NCI-H2081 (cell line): ENCODE measurements at places on chromosomes 1 and 21.

- DNase-seq, result no peak
Observed at GRCh38 chr1:248776991-248777390, 21.4 kb upstream of the LYPD8 start.

- DNase-seq, result no peak
Observed at GRCh38 chr1:119005724-119006405, 17.7 kb upstream of the TBX15 start.

GRCh38 chr1:21324368-21325141 is 34.3 kb upstream of the ECE1 start:
- no peak for DNase-seq

DNA sequence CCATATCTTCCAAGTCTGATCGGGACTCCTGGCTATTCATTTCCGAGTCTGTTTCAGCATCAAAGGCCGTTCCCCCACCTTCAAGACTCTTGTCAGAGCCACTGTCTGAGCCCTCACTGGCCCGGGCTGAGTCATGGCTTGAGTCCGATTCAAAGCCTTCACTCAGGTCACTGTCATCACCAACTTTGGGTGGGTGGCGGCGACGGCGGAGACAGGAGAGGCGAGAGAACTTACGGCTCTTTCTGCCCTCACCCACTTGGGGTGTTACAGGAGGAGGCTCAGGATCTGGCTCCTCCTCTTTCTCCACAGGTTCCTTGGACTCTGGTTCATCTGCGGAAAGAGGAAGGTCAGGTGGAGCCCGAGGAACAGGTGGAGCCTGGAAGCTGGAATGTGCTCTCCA is 16.6 kb downstream of the SMG5 start:
- no peak for DNase-seq

DNA sequence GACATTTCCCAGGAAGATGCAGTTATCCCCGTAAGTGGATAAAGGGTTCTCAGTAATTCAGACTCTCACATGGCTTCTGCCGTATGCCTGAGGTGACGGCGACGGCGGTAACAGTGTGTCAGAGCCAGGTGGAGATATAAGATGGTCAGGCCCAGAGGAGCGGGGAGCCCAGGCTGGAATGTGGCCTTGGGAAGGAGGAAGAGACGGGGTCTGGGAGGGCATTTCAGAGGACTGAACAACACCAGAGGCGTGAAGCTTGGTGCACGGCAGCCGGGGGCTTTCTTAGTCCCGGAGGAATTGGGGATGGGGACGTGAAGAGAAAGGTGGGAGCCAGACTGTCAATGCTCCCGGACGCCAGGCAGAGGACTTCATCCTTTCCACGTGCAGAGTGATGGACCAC is 1.0 kb downstream of the RER1 start:
- DNase-seq, result no peak

DNA sequence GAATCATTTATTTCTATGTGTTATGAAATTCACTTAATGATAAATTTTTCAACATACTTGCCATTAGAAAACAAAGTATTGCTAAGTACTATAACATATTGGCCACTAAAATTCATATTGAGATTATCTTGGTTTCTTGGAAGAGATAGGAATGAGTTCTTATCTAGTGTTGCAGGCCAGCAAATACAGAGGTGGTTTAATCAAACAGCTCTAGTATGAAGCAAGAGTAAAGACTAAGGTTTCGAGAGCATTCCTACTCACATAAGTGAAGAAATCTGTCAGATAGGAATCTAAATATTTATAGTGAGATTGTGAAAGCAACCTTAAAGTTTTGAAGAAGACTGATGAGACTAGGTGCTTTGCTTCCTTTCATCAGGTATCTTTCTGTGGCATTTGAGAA is 37.9 kb upstream of the FOXE3 start:
- no peak for DNase-seq
